ENCODE measurements at places on chromosomes 1 and 21.

GRCh38 chr1:154178013-154178412 lies 13.9 kb downstream of the TPM3 start:
- H3K27ac ChIP-seq = no peak overlapping the region
- DNase-seq = no peak
- H3K36me3 ChIP-seq = peaks cover 7% of the 10 kb centered on the region
- H3K27me3 ChIP-seq = no peaks in the 10 kb centered on the region

DNA sequence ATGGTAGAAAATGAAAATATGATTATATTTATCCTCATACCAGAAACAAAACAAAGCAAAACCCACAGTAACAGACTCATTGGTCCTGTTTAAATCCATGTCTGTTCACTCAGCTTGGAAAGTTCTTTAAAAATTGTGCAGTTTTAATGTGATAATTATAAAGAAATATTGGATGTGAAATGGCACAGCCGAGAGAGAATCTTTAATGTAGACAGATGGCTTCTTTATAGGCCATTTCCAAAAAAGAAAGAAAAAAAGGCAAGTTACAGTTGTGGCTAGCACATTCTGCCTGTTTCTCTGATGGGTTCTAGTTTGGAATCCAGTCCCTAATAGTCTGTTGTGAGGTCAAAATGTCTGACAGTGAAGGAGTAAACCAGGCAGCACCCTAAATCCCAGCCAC lies 62.0 kb downstream of the SH3BGR start:
- no peak overlapping the region for H3K27ac ChIP-seq
- DNase-seq = no peak
- H3K36me3 ChIP-seq = no peaks in the 10 kb centered on the region
- H3K4me3 ChIP-seq = no peak overlapping the region
- no peaks in the 10 kb centered on the region for H3K4me1 ChIP-seq
- no peaks in the 10 kb centered on the region for H3K27me3 ChIP-seq

- no peaks in the 10 kb centered on the region for H3K27me3 ChIP-seq
- no peak for DNase-seq
- no peaks in the 10 kb centered on the region for H3K36me3 ChIP-seq
These were observed 192.7 kb upstream of the KIAA0040 start for GRCh38 chr1:175385316-175385715.

DNA sequence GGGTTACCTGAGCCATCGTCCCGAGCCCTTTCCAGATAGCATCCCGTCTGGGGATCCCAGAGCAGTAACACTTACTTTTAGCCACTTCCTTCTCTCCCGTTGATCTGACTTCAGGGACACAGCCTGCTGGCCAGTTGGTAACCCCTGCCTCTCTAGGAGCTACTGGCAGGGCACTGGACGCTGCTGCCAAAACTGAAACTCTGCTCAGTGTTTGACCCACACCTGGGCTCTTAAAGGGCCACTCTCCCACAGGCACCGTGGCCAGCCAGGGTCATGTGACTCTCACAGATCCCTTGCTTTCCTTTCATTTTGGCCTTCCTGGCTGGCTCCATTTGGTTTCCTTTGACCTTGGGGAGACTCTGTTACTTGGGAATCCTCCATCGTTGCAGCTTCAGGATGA lies at the start of gene PIGR:
TSS of gene PIGR (minus strand) at position 206 of the 400 bp plus-strand sequence. CDS start 5,935 bp downstream, outside the sequence.
- H3K4me1 ChIP-seq = no peaks in the 10 kb centered on the region
- H3K36me3 ChIP-seq = no peaks in the 10 kb centered on the region
- DNase-seq = no peak
- H3K27ac ChIP-seq = no peak within 1 kb of the TSS
- H3K27me3 ChIP-seq = no peaks in the 10 kb centered on the region
- no peak within 1 kb of the TSS for H3K4me3 ChIP-seq

DNA sequence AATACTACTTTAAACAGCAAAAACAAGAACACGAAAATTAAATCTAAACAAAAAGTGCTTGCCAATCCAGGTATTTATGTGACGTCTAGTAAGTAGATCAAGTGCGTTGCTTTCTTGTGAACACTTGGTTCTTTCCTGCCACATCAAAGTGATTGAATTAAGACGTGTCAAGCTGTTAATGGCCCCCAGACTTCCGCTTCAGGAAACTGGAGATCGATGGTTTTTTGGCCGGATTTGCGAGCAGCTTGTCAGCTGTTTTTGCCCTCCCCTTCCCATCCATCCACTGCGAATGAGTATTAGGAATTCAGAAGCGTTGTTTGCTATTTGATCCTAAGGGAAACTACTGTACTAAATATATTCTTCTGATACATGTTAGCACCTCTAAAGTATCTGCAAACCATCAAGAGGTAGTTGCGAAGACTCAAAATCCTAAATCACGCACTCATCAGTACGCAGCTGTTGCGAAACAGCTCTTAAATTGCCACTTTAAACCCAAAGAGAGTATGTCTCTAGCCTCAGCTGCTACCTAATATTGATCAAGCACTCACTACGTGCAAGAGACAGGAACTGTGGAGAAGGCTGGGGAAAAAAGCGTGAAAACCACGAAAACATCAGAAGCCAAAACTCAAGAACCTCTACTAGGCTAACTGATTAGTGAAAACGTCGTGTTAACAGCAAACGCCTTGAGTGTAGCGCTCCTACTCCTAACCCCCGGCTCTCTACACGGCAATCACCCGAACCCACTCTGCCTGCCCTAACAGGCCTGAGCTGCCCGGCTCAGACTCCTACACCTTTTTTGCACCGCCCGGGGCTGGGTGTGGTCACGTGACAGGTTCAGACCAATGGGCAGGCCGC lies 473 bp upstream of the BRDT start:
- no peaks in the 10 kb centered on the region for H3K36me3 ChIP-seq
- no peak overlapping the region for H3K4me3 ChIP-seq
- no peak overlapping the region for H3K27ac ChIP-seq
- H3K4me1 ChIP-seq = no peaks in the 10 kb centered on the region
- no peak for DNase-seq
- no peaks in the 10 kb centered on the region for H3K27me3 ChIP-seq

DNA sequence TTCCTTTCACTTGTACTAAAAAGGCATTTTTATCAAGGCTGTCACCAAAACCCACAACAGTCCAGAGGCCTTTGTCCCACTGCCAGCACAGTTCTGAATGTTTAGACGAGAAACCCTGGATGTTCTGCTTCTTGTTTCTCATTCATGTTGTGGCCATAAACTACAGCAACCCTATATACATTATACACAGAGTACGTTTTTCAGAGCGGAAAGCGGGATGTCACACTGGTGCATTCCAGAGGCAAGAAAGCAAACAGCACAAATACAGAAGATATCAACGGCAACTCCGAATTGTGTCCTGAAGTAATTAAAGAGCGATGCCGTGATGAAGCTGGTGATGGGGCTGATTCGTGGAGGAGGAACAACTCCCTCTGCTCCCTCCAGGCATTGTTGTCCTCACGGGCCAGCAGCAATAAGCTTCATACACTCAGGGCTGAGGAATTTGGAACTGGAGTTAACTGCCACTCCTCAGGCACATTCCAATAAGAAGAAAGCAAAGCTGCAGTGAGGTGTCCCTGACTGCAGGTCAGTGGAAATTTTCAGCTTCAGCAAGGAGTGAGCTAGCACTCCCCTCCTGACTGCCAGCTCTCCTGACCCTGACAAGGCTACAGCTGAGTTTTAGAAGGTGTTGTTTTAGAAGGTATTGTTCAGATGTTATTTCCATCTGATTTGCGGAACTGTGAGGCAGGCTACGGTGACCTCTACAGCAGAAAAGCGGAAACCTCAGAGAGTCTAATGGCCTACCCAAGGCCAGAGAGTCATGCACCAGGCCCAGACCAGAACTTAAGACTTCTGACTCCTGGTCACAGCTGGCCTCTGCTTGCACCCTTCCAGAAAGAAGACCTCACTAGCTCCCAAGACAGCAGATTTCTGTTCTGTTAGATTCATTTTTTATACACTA lies 149.0 kb downstream of the TGFBR3 start:
- H3K4me1 ChIP-seq = peaks cover 4% of the 10 kb centered on the region
- DNase-seq = no peak
- no peak overlapping the region for H3K27ac ChIP-seq
- no peaks in the 10 kb centered on the region for H3K36me3 ChIP-seq

All from iPS DF 6.9 (cell line).